Kasumi-1 (cell line): ENCODE measurements at places on chromosomes 4 and X.

DNA sequence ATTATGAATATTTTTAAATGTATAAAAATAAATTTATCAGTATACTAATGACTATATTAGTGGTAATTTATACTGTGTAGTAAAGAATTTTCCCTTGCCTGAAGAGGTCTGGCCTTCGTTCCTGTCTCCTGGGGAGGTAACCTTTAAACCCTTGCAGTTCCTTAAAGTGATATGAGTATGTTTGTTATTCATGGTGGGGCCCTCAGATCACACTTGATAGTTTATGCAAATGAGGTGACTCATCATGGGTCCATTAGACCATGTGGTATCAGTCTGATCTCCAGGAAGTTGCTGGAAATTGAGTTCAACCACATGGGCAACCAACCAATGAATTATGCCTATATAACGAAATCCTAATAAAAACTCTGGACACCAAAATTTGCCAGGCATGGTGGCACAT, 904.1 kb downstream of the RPA4 start:
- no peak for DNase-seq

DNA sequence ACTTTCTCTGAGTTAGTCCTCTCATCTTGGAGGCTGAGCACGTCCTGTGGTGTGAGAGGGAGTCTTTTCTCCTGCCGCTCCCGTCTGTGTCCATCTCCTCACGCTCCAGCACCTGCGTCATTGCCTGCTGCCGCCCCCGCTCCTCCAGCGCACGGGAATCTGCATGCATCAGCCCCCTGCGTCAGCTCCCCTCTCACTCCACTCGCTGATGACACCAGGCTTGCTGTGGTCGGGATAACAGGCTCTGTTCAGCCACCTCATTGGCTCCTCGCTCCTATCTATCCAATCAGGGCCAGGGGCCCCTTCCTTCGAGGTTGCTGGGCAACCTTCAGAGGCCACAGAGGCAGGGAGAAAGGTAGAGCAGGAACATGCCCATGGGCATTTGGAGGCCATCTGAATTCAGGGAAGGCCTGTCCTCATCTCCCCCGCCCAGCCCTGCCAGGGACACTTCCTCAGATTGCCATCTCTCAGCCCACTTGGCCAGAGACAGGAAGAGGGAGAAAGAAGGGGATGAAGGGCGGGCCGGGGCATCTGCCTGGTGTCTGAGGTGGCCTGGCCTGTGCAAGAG, 9.3 kb downstream of the ZNF185 start:
- DNase-seq, result no peak

- DNase-seq, result no peak
Measured at GRCh38 chr4:4762909-4763821, 96.3 kb upstream of the MSX1 start.

- peak; percentile 41 for DNase-seq
Measured at GRCh38 chrX:45515262-45516215, 314.9 kb upstream of the DIPK2B start.

DNA sequence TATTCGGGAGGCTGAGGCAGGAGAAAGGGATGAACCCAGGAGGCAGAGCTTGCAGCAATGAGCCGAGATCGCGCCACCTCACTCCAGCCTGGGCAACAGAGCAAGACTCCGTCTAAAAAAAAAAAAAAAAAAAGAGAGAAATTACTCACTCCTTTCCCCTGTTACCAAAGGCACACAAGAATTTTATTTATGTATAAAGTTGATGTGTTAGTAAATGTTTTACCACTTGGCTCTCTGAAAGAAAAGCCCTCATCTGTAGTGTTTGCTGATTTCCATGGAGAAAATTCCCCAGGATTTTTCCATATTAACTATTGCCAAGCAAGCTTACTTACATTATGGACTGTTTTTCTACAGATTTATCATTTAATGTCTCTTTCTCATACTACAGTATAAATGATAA, 142.1 kb upstream of the PABPC4L start:
- DNase-seq, result no peak

DNA sequence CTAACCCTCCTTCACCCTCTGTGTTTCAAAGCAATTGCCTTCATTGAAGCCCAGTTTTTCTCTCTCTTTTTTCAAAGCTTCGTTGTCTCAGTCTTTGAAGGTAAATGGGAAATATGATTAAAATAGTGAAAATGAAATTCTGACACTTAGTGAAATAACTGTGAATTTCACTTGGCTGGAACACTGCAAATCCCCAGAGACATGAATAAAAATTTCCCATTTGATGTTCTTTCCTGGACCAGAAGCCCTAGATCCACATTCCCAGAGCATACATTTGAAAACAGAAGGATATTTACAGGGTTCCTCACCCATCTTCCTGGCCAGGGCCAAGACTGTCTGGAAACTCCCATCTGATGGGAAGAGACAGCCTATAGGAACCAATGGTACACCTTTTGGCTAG, 45.0 kb downstream of the SLC2A9 start:
- no peak for DNase-seq

- no peak for DNase-seq
Measured at GRCh38 chrX:130196466-130196865, 24.7 kb downstream of the RAB33A start.

GRCh38 chrX:155334486-155335336, at the start of gene CLIC2:
Gene CLIC2, minus strand, starts transcription at chrX:155334614. Its CDS starts 187 bp downstream, at chrX:155334427.
- DNase-seq, result no peak

GRCh38 chrX:132165651-132166050, 37.8 kb upstream of the FRMD7 start:
- DNase-seq, result no peak

DNA sequence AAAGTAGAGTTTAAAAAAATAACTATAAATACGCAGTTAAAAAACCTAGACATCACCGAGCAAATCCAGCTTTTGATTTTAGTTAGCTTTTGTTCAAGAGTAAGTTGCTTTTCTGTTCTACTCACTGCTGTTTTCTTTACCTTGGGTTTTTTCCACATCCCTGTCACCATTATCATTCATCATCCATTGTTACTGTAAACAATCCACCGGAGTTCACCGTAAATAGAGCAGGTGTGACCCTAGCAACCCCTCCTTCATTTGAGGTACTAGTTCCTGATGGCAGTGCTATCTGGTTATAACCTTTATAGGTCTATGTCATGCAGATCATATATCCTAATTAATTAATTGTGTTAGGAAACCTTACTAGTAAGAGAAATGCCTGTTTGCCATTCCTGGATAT, 43.0 kb upstream of the TEX13D start:
- no peak for DNase-seq

DNA sequence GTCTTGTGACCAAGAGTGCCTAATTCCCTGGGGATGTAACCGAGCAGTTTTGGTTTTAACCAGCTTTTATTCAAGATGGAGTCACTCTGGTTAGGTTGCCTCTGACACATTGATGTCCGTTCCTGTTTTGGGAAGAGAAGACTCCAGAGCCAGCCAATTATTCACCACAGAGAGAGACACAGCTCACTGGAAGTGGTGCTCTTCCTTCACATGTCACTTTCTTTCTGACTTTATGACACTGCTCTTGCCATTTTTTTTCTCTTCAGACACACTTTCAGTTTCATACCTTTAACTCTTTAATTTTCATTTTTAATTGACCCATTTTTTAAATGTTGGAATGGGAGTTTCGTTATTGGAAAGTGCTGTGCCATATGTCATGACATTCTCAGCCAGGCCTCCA, 418.4 kb upstream of the FSTL5 start:
- no peak for DNase-seq

GRCh38 chrX:102712981-102713625, 855 bp downstream of the GPRASP2 start:
- no peak for DNase-seq

DNA sequence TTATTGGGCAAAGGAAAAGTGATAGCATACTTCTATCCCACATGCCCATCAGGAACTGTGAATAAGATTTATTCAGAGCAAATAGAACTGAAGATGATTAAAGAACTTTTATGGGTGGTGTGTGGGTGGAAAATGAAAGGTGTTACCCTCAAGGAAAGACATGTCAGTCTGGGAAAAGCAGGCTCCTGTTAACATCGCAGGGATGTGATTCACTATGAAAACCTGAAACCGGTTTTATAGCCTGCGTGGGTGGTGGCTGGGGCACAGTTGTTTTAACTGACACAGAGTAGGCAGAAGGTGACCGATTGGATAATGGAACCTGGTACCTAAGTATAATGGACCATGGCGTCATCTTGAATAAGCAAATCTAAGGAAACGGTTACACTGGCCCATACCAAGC, 61.3 kb upstream of the CASK start:
- DNase-seq, result no peak

DNA sequence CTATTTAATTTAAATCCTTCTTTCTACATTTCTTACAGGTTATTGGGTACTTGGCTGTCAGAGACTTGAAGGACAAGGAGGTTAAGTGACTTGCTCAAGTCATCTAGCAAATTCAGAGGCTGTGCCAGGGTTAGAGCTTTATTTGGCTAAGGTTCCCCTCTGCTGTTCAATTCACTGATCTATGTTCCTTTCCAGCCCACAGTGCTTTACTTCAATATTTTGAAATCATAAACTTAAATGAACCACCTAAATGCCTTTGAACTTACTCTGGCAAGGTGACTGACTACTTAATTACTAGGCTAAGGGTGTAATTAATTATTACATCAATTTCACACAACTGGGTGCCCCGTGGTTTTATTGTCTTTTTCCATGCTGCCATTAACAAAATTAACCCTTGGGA, 288.7 kb downstream of the CAMK2D start:
- DNase-seq, result no peak

- DNase-seq, result peak; percentile 63
Measured at GRCh38 chrX:154748712-154749339, 2.1 kb downstream of the GAB3 start.

DNA sequence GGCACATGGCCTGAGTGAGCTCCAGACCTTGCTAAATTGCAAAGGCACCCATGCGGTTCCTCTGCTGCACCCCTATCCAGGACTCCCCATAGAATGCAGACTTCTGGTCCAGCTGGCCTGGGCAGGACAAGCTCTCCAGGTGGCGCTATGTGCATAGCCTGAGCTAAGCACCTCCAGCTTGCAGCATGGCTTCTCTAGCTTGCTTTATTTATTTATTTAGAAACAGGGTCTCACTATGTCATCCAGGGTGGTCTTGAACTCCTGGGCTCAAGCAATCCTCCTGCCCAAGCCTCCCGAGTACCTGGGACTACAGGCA, 5.5 kb upstream of the WFS1 start:
- no peak for DNase-seq

DNA sequence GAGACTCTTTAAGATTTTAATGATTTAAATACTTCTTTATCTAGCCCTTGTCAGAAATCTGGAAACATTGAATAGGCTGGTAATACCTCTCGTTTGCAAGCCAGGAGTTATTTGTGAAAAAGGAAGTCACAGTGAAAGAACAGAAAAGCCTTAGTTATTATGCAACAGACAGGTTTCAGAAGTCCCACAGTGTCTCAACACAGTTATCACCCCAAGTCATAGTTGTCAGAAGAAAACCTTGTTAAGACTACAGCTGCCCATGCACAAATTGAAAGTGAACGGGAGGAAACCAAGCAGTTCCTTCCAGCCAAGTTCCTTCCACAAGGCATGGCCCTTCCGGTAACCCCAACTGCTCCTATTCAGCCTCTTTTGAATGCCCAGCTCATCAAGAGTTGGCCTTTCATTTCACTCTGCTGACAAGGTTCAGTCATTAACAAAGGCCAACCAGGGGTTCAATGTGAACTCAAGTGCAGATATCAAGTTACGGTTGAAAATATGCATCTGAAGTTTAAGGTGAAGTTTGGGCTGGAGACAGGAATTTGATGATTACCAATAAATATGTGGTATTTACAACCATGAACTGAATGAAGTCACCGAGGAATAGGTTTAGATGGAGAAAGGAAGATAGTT, 15.6 kb downstream of the ALPK1 start:
- peak; percentile 58 for DNase-seq

GRCh38 chrX:153662266-153662665, 11.3 kb downstream of the PNCK start:
- DNase-seq, result no peak

DNA sequence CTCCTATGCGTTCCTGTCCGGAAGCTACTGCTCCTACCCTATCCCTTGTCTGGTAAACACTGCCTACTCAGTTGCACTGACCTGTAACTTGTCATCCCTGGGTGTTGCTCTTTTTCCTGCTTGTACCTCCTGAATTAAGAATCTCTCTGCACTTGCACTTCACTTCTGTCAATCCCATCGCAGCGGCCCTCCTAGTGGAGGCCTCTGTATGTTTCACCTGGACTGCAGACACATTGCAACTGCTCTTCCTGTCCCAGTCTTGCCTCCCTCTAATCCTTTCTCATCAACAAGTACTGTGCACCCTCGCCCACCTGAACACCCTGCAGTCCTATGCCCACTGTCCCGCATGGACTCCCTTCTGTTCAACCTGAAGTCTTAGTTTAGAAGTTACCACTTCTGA, 8.0 kb downstream of the GK start:
- DNase-seq, result no peak

DNA sequence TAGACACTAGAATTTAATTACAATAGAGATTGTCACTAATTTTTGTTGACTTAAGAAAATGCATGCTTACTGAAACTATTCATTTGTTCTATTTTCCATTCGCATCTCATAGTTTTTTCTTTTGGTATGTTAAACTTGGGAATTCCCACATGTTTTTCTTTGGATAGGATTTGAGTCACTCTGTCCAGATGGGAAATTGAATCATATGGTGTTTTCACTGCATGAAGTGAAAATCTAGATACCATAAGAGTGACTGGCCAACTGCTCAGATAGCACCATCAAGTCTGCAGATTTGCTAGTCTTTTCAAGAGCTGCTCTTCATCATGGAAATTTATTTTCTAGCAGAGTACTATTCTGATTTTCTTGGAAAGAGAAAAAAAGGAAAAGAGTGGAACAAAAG, 172.6 kb downstream of the FAM47B start:
- DNase-seq, result no peak

DNA sequence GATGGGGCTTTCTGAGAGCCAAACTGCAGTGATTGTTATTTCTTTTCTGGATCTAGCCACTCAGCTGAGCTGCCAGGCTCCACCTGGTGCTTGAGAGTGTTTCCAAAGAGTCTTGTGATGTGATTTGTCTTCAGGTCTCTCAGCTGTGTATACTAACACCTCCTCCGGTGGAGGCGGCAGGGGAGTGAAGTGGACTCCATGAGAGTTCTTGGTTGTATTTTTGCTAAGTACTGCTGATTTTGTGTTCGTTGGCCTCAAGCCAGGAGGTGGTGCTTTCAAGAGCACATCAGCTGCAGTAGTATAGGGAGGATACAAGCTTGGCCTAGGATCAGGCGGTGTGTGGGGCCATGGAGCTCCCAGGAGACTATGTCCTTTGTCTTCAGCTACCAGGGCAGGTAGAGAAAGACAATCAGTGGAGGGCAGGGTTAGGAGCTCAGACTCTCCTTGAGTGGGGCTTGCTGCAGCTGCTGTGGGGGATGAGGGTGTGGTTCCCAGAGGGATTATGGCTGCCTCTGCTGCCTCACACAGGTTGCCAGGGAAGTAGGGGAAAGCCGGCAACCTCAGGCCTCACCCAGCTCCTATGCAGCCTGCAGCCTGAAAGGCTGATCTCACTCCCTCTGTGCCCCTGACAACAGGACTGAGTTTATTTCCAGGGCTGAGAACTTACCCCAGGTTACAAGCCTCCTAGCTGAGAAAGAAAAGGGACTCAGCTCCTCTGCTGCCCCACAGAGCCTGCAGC, 62.4 kb downstream of the NPFFR2 start:
- no peak for DNase-seq

- no peak for DNase-seq
Measured at GRCh38 chr4:168817370-168817769, 192.7 kb downstream of the CBR4 start.

GRCh38 chr4:38160487-38161207, 200.4 kb downstream of the PTTG2 start:
- DNase-seq, result peak; percentile 62

GRCh38 chr4:39446483-39446841, 12.3 kb downstream of the RPL9 start:
- no peak for DNase-seq

GRCh38 chr4:53905276-53905940, 159.0 kb downstream of the CHIC2 start:
- DNase-seq, result no peak

- DNase-seq, result peak; percentile 83
Measured at GRCh38 chr4:79576429-79576753, 168.4 kb upstream of the GK2 start.
